ENCODE measurements at places on chromosomes 3 and 15.

- no peak for DNase-seq
Observed at GRCh38 chr3:181712553-181713279, 991 bp downstream of the SOX2 start.

GRCh38 chr3:131880948-131881347, 153.9 kb downstream of the CPNE4 start:
- DNase-seq, result no peak

DNA sequence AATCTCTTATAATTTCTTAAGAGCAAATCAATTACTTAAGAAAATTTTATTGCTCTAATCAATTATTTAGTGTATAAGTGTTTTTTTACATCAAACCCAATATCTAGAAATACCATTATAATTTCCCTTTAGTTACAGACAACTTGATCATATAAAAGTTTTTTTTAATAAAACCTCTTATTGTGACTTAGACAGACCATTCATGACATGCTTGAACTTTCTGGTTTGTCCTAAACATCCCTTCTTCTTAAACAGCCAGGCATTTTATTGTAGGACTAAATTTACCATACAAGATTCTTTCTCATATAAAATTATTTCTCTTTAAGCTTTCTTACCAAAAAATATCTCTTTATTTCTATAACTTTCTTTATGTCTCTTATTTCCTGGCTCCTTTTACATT, 164.5 kb downstream of the SUCNR1 start:
- DNase-seq, result no peak

- no peak for DNase-seq
Observed at GRCh38 chr15:85755471-85755870, 39.3 kb downstream of the KLHL25 start.

- DNase-seq, result no peak
Observed at GRCh38 chr3:34727700-34728099, 911.6 kb upstream of the ARPP21 start.

DNA sequence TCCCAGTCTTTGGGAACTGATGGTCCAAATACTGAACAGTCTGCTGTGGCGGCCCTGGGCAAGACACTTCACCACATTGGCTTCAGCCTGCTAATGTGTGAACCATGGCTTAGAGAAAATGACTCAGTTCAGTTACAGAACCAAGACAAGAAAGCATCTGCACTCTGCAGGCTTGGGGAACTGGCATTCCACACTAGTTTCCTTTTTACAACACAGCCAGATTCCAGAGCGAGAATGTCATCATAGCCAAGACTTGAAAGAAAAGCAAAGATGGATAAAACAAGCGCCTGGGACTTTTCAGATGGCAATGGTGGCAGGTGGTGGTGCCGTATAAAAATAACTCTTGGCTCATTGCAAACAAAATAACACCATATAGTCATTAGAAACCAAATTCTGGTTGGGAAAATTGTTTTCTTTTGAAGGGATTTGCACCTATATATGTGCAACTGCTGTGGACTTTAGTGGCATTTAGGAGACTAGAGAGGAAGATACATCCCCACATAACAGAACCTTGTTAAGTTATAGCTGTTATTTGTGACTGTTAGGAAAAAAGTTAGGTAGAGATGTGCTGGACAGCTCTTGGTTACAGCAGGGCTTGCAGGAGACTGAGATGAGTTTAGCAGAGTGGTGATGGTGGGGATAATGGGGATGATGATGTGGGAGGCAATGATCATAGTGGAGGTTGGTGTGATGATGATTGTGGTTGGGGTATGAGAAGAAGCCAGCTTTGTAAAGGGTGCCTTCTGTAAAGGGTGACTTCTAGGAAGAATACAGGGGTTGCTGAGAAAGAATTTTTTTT, 273.6 kb downstream of the THRB start:
- peak; percentile 79 for DNase-seq

- DNase-seq, result no peak
Observed at GRCh38 chr3:32873531-32874130, 55.8 kb downstream of the TRIM71 start.

DNA sequence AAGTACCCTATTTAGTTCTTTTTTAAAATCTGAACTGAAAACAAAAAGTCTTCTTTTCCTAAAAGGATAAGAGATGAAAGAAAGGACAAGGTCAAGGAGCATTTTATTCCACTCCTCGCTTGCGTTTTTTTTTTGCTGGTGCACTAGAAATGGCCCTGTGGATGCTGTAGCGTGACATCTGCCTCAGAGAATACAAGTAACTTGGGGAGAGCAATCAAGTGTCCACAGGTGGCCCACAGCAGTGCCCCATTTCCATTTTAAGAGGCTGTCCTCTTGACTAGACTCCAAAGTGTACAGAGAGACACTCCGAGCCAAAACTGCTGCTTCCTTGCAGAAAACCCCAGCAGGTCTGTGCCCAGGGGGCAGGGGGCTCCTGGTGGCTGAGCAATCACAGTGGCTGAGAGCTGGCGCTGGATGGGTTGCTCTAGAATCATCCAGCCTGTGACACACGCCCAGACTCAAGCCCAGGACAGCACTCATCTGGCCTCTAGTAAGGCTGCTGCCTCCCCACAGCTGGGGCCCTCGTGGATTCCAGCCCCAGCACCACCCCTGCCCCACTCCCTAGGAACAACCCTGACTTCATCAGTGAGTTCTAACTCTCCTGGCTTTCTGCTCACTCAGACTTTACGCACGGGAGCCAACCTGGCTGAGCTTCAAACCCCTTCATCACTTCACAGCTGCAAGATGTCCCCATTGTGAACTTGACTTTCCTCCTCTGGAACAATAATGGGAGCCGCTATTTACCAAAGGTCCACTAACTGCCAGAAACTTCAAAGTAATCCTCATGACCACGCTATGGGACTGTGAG, 71.1 kb upstream of the SPATA12 start:
- DNase-seq, result no peak

DNA sequence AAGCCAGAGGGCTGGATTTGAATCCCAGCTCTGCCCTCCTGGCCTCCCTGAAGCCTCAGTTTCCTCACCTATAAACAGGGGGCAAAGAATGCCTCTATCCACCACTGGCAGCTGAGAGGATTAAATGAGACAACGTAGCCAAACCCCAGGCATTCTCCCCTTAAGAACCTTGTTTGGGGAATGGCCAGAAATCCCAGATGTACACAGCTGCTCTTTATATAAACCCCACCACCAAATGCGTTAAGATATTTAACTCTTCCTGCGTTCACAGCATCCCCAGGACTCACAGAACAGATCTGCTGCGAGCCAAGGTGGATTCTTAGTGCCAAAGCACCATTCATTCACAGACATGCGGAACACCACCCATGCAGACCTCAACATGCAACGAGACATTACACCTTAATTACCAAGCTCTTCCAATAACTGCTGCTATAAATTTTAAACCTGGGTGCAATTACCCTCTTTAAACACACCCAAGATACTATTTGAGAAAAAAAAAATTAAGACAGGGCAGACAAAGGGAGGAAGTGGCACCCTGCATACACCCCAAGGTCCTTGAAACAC, 5.2 kb downstream of the TLE3 start:
- DNase-seq, result no peak

DNA sequence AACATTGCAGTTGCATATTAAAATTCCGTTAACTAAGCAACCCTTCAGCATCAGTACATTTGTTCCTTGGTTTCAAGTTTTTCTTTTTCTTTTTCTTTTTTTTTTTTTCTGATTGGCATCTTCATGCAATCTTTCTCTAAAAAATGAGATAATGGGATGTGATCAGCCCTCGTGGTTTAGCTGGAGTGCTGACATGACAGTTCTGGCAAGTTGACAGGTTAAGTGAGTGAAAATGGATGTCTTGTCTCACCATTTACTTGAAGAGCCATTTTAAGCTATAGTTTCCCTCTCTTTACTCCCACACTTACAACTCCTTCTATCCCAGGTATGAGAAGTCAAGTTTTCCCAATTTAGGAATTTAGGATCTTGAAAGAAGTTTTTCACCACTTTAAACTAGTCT, 495.2 kb downstream of the ROBO2 start:
- no peak for DNase-seq

GRCh38 chr3:127723011-127723567, 50.3 kb downstream of the ABTB1 start:
- DNase-seq, result no peak

- no peak for DNase-seq
Observed at GRCh38 chr3:11391174-11391879, 119.1 kb downstream of the ATG7 start.

DNA sequence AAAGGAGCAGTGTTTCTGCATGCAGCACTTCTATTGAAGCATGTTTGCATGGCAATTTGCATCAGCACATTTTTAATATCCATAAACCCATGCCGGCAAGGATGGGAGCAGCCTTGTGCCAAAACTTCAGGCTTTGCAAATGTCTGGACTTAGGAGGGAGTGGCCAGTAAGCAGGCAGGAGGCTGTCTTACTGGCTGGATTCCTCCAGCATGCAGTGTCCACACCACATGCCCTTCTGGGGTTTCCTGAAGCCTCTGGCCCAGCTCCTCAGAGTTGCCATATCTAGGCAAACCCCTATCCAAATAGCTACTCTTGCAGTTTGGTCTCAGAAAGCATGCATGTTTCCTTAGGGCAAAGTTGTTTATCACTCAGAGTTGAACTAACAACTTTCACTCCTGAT, 139.1 kb upstream of the MRPS22 start:
- no peak for DNase-seq

GRCh38 chr15:42084465-42085235, 9.7 kb downstream of the PLA2G4D start:
- peak; percentile 63 for DNase-seq

- DNase-seq, result no peak
Observed at GRCh38 chr3:120156699-120157098, 62.5 kb upstream of the GSK3B start.

DNA sequence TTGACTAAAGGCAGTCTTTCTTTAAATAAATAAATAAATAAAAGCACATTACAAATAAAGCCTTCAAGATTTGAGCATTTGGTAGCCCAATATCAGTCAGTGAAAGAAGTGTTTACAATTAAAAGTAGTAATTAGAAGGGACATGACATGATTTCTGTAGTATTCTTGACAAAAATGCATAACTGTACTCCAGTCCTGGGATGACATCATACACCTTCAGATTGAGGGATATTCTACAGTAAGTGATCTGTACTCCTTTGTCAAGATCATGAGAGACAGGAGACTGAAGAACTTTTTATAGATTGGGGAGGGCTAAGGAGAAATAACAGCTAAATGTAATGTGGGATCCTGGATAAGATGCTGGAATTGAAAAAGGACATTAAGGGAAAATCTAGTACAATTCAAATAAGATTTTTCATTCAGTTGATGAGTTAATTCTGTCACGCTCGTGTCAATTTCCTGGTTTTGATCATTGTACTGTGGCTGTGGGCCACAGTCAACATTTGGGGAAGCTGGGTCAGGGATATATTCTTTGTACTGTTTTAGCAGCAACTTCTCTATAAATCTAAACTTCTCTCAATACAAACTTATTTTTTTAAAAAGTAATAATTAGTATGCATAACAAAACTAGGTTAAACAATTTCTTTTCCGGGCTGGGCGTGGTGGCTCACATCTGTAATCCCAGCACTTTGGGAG, 314.8 kb downstream of the PTPRG start:
- DNase-seq, result no peak

DNA sequence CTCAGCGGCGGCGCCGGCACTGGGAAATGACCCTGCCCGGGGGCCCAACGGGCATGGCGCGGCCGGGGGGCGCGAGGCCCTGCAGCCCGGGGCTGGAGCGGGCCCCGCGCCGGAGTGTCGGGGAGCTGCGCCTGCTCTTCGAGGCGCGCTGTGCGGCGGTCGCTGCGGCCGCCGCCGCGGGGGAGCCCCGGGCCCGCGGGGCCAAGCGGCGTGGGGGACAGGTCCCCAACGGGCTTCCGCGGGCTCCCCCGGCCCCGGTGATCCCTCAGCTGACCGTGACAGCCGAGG, 172 bp downstream of the ITPKA start:
- no peak for DNase-seq

GRCh38 chr15:40981186-40981585, 27.9 kb downstream of the CHAC1 start:
- no peak for DNase-seq

- peak; percentile 57 for DNase-seq
Observed at GRCh38 chr3:42501321-42501680, 1.1 kb upstream of the VIPR1 start.

DNA sequence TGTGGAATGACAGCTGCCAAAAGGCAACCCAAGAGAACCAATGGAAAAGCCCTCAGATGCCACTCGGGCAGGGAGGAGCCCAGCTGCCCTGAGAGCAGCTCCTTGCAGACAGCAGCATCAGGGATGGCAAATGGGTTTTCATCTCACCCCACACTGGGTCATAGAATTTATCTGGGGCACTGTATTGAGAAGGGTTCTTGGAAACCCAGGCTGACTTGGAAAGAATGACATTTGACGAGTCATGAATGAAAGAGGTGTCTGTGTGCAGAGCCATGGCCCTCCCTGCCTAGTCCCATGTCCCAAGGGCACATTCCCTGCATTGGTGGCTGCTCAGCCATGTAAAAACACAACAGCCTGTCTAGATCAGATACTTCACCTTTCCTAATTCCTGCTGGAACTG, 157.9 kb upstream of the BHLHE40 start:
- DNase-seq, result no peak

GRCh38 chr3:189304465-189305351, 132.9 kb downstream of the TPRG1 start:
- DNase-seq, result no peak

- no peak for DNase-seq
Observed at GRCh38 chr15:35540885-35541284, 5.1 kb downstream of the DPH6 start.

- no peak for DNase-seq
Observed at GRCh38 chr3:42157540-42158538, 66.7 kb downstream of the TRAK1 start.

GRCh38 chr3:126859415-126860246, 123.3 kb upstream of the PLXNA1 start:
- DNase-seq, result no peak

GRCh38 chr3:13890377-13891016, 10.6 kb upstream of the WNT7A start:
- DNase-seq, result peak; percentile 57

- DNase-seq, result peak; percentile 74
Observed at GRCh38 chr15:56491110-56491722, 26.3 kb upstream of the MNS1 start.

DNA sequence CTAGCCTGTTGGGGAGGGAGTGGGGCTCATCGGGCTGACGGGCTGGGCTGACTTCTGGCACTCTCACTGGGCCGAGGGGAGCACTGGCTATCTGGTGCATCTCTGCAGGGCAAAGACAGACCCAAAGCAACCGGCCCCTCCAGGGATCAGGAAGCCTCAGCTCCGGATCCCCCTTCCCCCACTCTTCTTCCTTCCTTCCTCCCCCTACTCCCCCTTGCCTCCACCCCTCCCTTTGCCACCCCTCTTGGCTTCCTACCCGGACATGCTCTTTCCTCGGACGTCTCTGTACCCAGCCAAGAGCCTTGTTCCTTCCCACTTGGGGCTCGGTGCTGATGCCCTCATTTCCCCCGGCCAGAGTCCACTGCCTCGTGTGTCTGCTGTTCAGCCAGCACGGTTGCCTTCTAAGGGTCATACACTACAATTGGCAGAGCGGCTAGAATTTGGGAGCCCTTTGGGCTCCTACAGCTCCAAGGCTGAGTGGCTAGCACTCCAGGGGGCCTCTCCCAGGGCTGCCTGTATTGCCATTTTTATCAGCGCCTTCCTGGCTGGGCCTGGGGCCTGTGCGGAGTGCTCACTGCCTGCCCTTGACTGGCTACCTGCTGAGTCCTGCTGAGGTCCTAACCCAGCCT, 10.9 kb downstream of the SEMA3F start:
- no peak for DNase-seq

All from right atrium auricular region (tissue), 2 donors.